Activated T-cell treated with anti-CD3 and anti-CD28 coated beads for 1 hour (primary cell): ENCODE measurements at places on chromosomes 6 and 20.

DNA sequence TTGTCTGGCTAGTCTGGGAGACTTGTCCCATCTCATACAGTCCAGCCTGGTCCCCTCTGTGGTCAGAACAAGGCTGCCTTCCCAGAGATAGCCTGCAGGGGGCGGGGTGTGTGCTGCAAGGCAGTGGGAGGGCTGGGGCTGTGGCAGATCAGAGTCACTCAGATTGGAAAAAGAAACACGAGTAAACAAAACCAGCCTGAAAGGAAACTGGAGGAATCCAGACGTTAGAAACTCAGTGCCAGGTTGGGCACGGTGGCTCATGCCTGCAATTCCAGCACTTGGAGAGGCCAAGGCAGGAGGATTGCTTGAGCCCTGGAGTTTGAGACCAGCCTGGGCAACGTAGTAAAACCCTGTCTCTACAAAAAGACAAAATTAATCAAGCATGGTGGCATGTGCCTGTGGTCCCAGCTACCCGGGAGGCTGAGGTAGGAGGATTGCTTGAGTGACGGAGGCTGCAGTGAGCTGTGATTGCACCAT is 20.2 kb downstream of the LEMD2 start:
- DNase-seq, result peak; percentile 65

DNA sequence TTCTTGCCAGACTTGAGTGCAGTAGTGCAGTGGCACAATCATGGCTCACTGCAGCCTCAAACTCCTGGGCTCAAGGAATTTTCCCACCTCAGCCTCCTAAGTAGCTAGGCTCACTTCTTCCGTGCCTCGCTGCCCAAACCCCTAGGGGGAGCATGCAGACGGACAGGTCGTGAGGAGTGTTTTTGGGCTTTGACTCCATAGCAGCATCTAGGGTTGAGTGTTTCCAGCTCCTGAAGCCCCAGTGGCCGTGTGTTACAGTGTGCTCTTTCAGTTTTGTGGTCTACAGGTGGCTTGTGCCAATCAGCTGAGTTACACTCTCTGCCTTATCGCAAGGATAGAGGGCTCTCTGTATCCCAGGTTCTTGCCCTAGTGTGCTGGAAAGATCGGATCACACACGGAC is 33.4 kb downstream of the NCOA3 start:
- no peak for DNase-seq

DNA sequence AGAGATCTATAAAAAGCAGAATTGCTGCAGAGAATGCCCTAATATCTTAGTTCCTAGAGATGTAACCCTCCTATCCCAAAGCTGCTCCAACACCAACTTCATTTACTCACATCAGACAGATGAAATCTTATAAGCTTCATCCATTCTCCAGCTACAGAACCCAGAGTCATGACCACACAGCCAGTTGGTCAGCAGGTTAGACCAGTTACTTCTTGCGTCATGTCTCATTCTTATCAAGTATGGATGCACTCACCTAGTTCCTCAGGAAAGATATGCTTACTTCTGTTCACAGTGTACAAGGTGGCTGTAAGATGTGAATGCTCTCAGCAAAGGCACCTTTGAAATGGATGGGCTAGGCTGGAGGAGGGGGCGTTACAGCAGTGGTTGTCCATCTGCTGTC is 47.9 kb upstream of the ISM1 start:
- no peak for DNase-seq

DNA sequence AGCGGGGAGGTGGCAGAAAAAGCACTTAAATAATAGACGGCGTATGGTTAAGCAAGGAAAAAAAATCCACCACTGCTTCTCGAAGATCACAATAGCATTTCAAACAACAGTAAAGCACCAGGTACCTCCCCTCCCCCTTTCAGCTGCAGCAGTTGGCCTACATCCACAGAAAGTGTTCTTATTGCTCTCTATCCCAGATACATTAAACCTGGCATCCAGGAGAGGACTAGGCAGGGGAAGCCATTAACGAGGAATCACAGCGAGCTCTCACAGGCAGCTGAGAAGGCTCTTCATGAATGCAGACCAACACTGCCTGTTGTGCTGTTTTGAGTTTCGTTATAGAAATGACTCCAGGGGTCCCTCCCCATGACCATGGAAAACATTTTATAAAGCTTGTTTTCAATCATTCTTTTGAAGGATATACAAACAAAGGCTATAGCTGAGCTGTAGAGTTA is 11.8 kb downstream of the FYN start:
- DNase-seq, result no peak

GRCh38 chr6:91886183-91886795 is 1299.4 kb upstream of the MAP3K7 start:
- no peak for DNase-seq

DNA sequence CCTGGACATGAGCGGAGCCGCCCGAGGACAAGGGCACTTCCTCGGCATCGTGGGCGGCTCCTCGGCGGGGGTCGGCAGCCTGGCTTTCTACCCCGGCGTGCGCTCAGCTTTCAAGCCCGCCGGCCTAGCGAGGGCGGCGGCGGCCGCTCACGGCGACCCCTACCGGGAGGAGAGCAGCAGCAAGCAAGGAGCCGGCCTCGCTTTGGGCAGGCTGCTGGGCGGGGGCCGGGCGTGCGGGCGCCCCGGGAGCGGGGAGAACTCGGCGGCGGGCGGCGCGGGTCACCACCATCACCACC is 6.7 kb downstream of the PRDM13 start:
- DNase-seq, result no peak

- DNase-seq, result no peak
Observed at GRCh38 chr6:116933485-116933884, 56.4 kb downstream of the RFX6 start.

GRCh38 chr6:145632971-145633370 is 102.3 kb downstream of the EPM2A start:
- no peak for DNase-seq

GRCh38 chr6:12356983-12357972 is 67.1 kb downstream of the EDN1 start:
- no peak for DNase-seq

- DNase-seq, result no peak
Observed at GRCh38 chr6:155200012-155200411, 63.8 kb upstream of the CLDN20 start.

DNA sequence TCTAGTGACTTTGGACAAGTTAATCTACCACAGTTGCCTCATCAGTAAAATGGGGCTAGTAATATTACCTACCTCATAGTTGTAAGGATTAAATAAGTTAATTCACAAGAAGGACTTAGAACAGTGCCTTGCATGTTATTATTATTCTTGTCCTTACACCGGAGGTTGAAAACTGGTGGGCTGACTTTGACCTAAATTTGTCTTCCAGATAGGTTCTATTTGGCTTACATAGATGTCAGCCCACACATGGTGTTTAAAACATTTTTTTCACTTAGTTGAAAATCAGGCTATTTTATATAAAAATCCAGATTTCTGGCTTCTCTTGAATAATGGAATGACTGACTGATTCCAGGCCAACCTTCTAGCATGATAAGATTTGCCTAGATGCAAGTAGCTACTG is 3.2 kb downstream of the SYS1 start:
- DNase-seq, result no peak

- DNase-seq, result no peak
Observed at GRCh38 chr6:152461556-152461955, 175.6 kb downstream of the SYNE1 start.

DNA sequence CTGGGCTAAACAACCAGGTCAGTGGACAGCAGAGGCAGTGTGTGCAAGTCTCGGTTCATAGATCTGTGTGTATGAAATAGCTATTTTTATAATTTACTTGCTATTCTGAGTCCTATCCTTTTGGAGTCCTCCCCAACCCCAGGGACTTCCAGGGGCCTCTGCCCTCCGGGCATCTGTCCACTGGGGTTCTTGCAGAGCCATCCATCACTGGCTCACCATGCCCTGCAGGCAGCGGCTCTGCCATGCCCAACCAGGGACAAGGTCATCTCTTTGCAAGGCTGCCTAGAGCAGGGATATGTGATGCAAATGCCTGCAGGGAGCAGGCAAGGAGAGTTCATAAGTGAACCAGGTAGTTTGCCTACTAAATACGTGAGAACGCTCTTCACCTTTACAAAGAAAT is 10.5 kb upstream of the BEND3 start:
- no peak for DNase-seq

- no peak for DNase-seq
Observed at GRCh38 chr20:47784599-47785310, 526 bp downstream of the SULF2 start.

DNA sequence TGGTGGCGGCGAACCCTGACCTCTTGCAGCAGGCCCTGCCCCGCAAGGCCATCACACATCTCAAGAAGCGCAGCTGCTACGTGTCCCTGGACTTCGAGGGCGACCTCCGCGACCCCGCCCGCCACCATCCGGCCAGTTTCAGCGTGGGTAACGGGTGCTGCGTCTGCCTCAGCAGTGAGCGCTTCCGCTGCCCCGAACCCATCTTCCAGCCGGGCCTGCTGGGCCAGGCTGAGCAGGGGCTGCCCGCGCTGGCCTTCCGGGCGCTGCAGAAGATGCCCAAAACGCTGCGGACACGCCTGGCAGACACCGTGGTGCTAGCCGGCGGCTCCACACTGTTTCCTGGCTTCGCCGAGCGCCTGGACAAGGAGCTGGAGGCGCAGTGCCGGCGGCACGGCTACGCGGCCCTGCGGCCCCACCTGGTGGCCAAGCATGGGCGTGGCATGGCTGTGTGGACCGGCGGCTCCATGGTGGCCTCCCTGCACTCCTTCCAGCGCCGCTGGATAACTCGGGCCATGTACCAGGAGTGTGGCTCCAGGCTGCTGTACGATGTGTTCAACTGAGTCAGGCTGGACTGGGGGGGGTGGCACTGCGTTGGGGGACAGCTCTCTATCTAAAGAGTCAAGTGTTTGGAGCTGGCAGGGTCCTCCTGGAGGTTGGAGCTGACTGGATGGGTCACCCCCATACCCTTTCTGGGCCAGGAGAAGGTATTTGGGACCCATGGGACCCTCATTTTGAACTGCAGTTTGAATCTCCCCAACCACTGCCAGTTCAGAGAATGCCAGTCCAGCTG is 1.1 kb downstream of the ACTL10 start:
- peak; percentile 60 for DNase-seq

- DNase-seq, result no peak
Observed at GRCh38 chr20:9480066-9480465, 34.3 kb upstream of the LAMP5 start.
